ENCODE measurements at places on chromosomes 2 and 18. TPM values are rescaled to one million over a fixed set of nuclear protein-coding genes. Genes with fewer than 3 reads are reported as not detected.
A peak's percentile ranks its signal among the peaks of the same experiment; 100 is the strongest.

Gene LRP1B
- 0.14 TPM for total RNA-seq

- no peak for DNase-seq
- peaks cover 44% of the 10 kb centered on the region for H3K4me1 ChIP-seq
- no peak overlapping the region for H3K4me3 ChIP-seq
- H3K27ac ChIP-seq: no peak overlapping the region
- H3K36me3 ChIP-seq: no peaks in the 10 kb centered on the region
These were observed 104.9 kb downstream of the NCK2 start for GRCh38 chr2:105849431-105850179.

DNA sequence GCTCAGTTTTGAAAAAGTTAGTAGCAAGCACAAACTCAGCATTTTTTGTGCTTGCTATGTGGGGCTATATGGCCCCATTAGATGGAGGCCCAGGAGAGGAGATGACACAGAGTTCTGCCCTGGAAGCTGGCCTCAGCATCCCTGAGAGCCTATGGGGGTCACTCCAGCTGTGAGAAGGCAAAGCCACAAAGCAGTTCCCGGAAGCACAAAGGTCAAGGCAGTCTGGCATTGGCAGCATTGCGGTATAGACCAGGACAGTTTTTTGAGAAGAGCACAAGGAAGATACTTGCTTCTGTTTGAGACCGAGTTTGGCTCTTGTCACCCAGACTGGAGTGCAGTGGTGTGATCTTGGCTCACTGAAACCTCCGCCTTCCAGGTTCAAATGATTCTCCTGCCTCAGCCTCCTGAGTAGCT lies 7.5 kb upstream of the ITPRIPL1 start:
- no peak overlapping the region for H3K27ac ChIP-seq
- DNase-seq: no peak
- no peak overlapping the region for H3K4me3 ChIP-seq
- H3K36me3 ChIP-seq: no peaks in the 10 kb centered on the region
- H3K4me1 ChIP-seq: peaks cover 12% of the 10 kb centered on the region

- DNase-seq: no peak
- no peak overlapping the region for H3K27ac ChIP-seq
- peaks cover 4% of the 10 kb centered on the region for H3K36me3 ChIP-seq
- no peaks in the 10 kb centered on the region for H3K27me3 ChIP-seq
- no peaks in the 10 kb centered on the region for H3K4me1 ChIP-seq
These were observed 58.4 kb upstream of the GALR1 start for GRCh38 chr18:77191071-77191751.

DNA sequence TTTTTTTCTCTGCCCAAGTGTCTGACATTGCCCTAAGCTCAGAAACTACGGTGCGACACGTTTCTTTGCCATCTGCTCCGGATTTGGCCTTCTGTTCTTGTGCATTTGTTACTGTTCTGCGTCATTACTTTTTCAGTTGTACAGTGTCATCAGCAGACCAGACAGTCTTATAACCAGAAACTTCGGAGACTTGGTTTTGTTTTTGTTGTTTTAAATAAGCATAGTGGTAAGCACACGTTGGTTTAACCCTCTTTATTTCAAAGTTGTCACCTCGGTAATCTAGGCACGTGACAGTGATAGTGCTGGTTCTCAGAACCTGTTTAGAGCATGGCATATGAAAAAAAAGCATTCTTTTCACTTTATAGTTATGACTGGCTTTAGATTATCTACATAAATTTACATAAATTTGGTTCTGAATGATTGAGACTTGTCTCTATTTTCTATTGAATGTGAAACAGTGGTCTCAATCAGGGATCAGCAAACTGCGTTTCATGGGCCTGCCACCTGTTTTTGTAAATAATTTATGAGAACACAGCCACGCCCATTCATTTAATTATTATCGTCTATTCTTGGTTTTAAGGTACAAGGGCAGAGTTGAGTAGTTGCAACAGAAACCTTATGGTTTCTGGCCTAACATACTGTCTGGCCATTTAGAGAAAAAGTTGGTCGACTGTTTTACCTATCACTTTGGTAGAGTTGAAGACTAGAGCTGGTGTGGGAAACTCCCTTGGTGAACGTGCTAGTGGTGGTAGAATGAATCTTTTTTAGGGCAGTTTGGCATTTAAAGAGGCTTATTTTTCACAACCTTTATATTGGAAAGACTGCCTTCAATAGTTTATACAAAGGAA lies 106.5 kb downstream of the ZNF532 start:
- H3K27me3 ChIP-seq: no peaks in the 10 kb centered on the region
- H3K27ac ChIP-seq: peak overlapping the region; percentile 82
- no peak for DNase-seq
- no peak overlapping the region for H3K4me3 ChIP-seq

DNA sequence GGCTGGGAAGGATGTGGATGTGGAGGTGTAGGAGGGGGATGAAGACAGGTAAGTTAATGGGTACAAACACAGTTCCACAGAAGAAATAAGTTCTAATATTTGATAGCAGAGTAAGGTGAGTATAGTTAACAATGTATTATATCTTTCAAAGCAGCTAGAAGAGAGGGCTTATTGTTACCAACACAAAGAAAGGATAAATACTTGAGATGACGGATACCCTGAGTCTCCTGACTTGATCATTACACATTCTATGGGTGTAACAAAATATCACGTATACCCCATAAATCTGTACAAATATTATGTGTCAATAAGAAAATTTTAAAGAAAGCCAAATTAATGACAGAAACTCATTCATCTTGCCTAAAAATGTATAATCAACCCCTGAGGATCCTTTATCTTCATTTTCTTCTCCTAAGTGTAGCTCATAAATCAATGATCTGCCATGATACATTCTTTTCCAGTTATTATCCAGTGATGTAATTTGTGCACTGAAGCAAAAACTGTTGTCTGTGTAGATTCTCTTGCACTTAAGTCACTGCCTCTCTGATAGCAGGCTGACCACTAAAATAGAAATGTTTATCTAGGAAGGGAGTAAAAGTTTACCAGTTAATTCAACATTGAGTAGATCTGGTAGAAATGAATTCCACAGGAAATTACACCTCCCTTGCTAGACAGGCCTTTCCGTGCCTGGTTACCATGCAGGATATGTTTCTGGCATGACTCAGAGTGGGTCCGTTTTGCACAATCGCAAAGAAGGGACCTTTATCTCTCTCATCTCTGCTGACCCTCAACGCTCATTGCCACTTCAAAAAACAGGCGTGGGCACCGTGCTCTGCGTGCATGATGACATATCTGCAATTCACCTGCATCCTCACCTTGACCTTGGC lies 249.7 kb upstream of the NCKAP5 start:
- H3K4me1 ChIP-seq: peaks cover 19% of the 10 kb centered on the region
- H3K4me3 ChIP-seq: no peak overlapping the region
- H3K27me3 ChIP-seq: no peaks in the 10 kb centered on the region
- DNase-seq: no peak
